ENCODE measurements at places on chromosomes 1 and 21. TPM values are rescaled to one million over a fixed set of nuclear protein-coding genes. Genes with fewer than 3 reads are reported as not detected.
A peak's percentile ranks its signal among the peaks of the same experiment; 100 is the strongest.

DNA sequence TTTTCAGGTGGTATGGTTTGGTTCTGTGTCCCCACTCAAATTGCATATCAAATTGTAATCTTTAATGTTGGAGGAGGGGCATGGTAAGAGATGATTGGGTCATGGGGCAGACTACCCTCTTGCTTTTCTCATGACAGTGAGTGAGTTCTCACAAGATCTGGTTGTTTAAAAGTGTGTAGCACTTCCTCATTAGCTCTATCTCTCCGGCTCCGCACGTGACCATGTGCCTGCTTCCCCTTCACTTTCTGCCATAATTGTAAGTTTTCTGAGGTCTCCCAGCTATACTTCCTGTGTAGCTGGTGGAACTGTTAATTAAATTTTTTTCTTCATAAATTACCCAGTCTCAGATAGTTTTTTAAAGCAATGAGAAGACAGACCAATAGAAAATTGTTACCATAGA, 843.2 kb downstream of the AMY1C start:
- no peaks in the 10 kb centered on the region for H3K27me3 ChIP-seq
- no peak overlapping the region for H3K4me3 ChIP-seq

- H3K4me1 ChIP-seq, result peaks cover 14% of the 10 kb centered on the region
- no peak overlapping the region for H3K4me3 ChIP-seq
- DNase-seq, result no peak
- H3K27me3 ChIP-seq, result peaks cover 1% of the 10 kb centered on the region
- no peak overlapping the region for H3K27ac ChIP-seq
These were observed 19.5 kb downstream of the LUZP1 start for GRCh38 chr1:23149114-23149513.

The KPRP gene
- not detected for total RNA-seq

GRCh38 chr1:43506233-43506632, 24.4 kb upstream of the PTPRF start:
- H3K27ac ChIP-seq, result no peak overlapping the region
- no peak overlapping the region for H3K4me3 ChIP-seq
- H3K27me3 ChIP-seq, result peaks cover 4% of the 10 kb centered on the region
- no peaks in the 10 kb centered on the region for H3K4me1 ChIP-seq
- peaks cover 4% of the 10 kb centered on the region for H3K36me3 ChIP-seq
- DNase-seq, result no peak

GRCh38 chr1:56834137-56834900, 15.1 kb upstream of the FYB2 start:
- no peaks in the 10 kb centered on the region for H3K27me3 ChIP-seq
- H3K4me1 ChIP-seq, result no peaks in the 10 kb centered on the region
- DNase-seq, result no peak
- H3K27ac ChIP-seq, result no peak overlapping the region

GRCh38 chr1:117077267-117077666, 17.1 kb downstream of the TTF2 start:
- peaks cover 2% of the 10 kb centered on the region for H3K27me3 ChIP-seq
- H3K4me1 ChIP-seq, result no peaks in the 10 kb centered on the region
- peaks cover 6% of the 10 kb centered on the region for H3K36me3 ChIP-seq
- no peak overlapping the region for H3K4me3 ChIP-seq

The FTCD gene
- total RNA-seq, result 1.5 TPM

The PKLR gene
- not detected for total RNA-seq

GRCh38 chr21:46179708-46180078, 4.6 kb downstream of the SPATC1L start:
- DNase-seq, result no peak
- H3K27ac ChIP-seq, result no peak overlapping the region
- no peaks in the 10 kb centered on the region for H3K27me3 ChIP-seq
- no peaks in the 10 kb centered on the region for H3K36me3 ChIP-seq
- no peaks in the 10 kb centered on the region for H3K4me1 ChIP-seq
- H3K4me3 ChIP-seq, result no peak overlapping the region

The ATP6V1G3 gene
- not detected for total RNA-seq

The YY1AP1 gene
- 42.3 TPM for total RNA-seq

DNA sequence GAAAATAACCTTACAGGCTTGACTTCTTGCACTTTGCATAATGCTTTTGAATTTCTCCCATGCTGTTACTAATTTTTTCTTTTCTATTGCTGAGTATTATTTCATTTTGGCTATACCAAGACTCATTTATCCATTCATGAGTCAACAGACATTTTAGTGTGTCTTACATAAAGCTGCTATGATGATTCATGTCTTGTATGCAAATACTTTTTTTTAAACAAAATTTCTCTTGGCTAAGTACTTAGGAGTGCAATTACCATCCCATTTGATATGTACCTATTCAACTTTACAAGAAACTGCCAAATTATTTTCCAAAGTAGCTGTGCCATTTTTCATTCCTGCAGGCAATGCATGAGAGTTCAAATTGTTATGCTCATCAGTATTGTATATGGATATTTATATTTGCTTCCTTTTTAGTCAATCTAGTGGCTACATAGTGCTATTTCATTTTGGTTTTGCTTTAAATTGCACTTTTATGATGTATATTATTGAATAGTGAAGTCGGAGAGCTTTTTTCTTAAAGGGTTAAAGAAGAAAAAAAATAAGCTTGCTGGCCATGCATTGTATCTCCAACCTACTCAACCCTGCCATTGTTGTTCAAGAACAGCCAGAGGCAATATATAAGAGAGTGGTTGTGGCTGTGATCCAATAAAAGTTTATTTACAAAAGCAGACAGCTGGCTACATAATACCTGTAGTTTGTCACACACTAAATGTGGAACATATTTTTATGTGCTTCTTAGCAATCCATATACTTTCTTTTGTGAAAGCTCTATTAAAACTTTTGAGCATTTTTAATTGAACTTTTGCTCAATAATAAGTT, 862.8 kb downstream of the KCNT2 start:
- no peaks in the 10 kb centered on the region for H3K4me1 ChIP-seq
- peaks cover 2% of the 10 kb centered on the region for H3K27me3 ChIP-seq
- H3K36me3 ChIP-seq, result no peaks in the 10 kb centered on the region
- H3K4me3 ChIP-seq, result no peak overlapping the region

- no peak for DNase-seq
- peaks cover 3% of the 10 kb centered on the region for H3K27me3 ChIP-seq
- no peaks in the 10 kb centered on the region for H3K4me1 ChIP-seq
- H3K27ac ChIP-seq, result no peak overlapping the region
These were observed 30.9 kb downstream of the LPAR3 start for GRCh38 chr1:84861988-84862644.

The NVL gene
- total RNA-seq, result 44.5 TPM

DNA sequence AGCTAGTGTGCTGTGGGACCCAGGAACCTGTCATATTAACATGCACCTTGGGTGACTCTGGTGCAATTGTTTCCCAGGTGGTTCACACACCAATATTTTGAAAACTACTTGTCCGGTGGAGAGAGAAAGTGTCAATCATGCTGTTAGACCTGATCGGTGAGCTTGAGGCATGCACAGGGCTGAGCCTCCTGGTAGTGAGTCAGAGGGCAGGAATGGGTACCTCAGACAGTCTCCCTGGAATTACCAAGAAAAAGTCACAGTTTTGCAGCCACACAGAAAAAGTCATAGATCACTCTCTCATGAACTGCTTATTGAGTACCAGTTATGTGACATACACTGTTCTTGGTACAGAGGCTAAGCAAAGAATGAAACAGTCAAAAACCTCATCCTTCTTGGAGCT, 140.1 kb upstream of the NFIA start:
- H3K36me3 ChIP-seq, result no peaks in the 10 kb centered on the region
- no peak overlapping the region for H3K27ac ChIP-seq
- DNase-seq, result no peak

DNA sequence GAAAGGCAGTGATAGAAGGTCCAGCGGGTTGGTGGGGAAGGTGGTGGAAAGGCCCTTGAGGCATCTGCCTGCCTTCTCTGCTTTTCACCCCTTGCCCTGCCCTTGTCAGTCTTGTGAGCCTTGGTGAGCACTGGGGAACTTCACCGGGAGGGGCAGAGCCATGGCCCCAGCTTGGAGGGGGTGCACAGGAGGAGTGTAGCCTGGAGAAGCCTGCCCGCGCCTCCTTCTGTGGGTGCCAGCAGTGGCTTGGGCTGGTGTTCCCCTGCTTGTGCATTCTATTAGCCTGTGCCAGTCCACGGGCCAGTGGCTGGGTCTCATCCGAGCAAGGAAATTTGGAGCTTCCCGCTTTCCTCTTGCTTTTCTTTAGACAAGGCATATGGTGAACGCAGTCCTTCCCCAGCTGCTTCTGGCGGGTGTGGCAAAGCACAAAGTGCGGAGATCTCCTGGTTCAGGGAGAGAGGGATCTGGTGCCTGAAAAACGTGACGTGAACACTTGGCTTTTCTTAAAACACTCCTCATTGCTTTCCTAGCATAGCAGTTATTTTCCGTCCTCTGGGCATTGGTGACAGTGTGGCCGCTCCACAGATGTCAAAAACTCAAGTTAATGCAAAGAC, 10.6 kb upstream of the B3GALT5 start:
- H3K27me3 ChIP-seq, result peaks cover 4% of the 10 kb centered on the region
- H3K36me3 ChIP-seq, result no peaks in the 10 kb centered on the region
- no peak overlapping the region for H3K4me3 ChIP-seq
- H3K27ac ChIP-seq, result no peak overlapping the region

The FNDC5 gene
- total RNA-seq, result 5.5 TPM

GRCh38 chr1:61051719-61052394, 30.5 kb upstream of the NFIA start:
- H3K4me1 ChIP-seq, result peaks cover 41% of the 10 kb centered on the region
- H3K4me3 ChIP-seq, result peak overlapping the region; percentile 58
- H3K27me3 ChIP-seq, result peaks cover 12% of the 10 kb centered on the region
- DNase-seq, result no peak
- no peaks in the 10 kb centered on the region for H3K36me3 ChIP-seq

The ANXA9 gene
- not detected for total RNA-seq

The IL19 gene
- total RNA-seq, result not detected

DNA sequence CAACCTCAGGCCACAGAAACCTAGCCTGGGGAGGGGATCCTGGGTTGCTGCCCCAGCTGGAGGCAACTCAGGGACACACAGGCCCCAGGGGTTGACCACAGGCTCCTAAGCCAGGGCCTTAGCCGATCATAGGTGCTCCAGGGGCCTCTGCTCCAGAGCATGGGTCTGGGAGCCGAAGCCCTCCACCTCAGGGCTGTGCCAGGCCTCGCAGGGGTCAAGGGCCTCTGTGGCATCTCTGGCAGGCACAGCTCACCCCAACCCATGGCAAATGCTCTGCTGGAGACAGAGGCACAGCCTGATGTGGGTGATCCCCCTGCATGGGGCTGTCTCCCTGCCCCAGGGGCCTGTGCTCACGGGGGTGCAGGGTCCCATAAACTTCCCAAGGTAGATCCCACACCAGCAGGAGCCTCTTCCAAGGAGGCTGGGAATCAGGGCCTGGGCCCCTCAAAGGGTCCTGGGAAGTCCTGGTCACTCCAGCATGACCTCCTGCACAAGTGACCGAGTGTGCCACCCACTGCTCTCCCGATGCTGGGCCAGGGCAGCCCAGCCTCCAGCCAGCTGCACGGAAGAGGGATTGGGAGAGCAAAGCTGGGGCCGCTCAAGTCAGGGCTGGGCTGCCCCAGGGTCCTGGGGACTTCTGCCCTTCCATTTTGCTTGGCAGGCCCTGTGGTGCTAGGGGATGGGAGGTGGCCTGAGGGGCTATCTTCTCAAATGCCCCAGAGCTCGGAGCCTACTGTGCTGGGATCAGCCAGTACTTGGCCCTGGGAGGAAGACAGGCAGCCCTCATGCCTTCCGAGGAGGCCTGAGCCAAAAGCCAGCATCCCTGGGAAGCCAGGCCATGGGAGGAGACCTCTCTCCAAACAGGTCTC, 22.2 kb upstream of the PRSS38 start:
- no peaks in the 10 kb centered on the region for H3K4me1 ChIP-seq

The DDR2 gene
- 0.33 TPM for total RNA-seq

The DNAJC11 gene
- 57.0 TPM for total RNA-seq

DNA sequence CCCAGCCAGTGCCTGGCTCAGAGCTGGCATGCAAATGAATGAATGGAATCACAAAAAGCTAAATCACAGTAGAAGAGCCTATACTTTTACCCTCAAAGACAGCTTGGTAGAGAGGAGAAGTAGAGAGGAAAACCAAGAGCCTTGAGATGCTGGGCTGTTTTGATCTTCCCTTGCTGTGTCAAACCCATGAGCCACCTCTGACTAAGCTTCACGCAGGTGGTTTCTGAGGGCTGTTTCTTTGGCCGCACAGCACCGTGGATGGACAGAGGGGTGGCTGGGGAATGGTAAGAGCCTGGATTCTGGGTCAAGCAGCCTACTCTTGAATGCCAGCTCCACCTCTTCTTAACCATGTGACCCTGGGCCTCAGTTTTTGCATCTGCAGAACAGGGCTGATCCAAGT, 18.6 kb downstream of the ABCG1 start:
- H3K27ac ChIP-seq, result no peak overlapping the region
- DNase-seq, result no peak
- H3K4me3 ChIP-seq, result no peak overlapping the region
- H3K27me3 ChIP-seq, result peaks cover 6% of the 10 kb centered on the region
- peaks cover 8% of the 10 kb centered on the region for H3K36me3 ChIP-seq
- H3K4me1 ChIP-seq, result peaks cover 32% of the 10 kb centered on the region
